Stimulated activated CD8-positive, alpha-beta memory T cell treated with anti-CD3 and anti-CD28 coated beads, Interleukin-15, amount 100 ng/mL, for 48 hours (primary cell): ENCODE measurements at places on chromosomes 6 and 20.

- DNase-seq = no peak
Observed at GRCh38 chr6:69871107-69871506, 4.8 kb downstream of the COL19A1 start.

GRCh38 chr20:58651946-58652605 is 993 bp downstream of the STX16 start:
- DNase-seq = no peak

DNA sequence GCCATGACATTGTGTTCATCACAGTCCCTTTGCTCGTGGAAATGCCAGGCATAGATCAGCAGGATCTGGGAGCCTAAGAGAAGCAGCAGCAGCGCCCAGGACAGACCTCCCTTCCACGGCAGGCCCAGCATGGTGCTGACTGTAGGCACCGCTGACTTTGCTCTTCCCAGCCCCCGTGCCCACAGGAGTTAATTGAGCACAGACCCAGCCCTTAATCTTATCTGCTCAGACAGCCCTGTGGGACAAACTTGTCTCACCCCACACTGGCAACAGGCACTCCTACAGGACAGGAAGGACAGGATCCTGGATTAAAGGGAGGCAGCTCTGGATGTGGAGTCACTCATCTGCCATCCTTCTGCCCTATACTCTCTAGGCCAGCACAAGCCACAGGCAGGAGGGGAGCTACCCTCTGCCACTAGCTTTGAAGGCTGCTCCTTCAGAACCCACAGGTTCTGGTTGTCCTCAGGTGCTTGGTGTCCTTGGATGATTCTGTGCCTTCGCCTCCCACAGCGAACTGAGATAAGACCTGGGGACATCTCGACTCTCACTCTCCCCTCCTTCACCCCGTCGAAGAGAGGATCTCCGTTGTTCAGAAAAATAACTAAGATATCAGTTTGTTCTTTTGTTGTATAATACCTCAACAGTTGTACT is at the start of gene CST9L:
Gene CST9L, minus strand, starts transcription at position 165 of the 651 bp plus-strand sequence. Its CDS starts 34 bp downstream, at position 131.
- no peak for DNase-seq

- no peak for DNase-seq
Observed at GRCh38 chr6:75084872-75085381, 120.9 kb downstream of the COL12A1 start.

- no peak for DNase-seq
Observed at GRCh38 chr6:7574500-7574899, 15.5 kb upstream of the SNRNP48 start.

DNA sequence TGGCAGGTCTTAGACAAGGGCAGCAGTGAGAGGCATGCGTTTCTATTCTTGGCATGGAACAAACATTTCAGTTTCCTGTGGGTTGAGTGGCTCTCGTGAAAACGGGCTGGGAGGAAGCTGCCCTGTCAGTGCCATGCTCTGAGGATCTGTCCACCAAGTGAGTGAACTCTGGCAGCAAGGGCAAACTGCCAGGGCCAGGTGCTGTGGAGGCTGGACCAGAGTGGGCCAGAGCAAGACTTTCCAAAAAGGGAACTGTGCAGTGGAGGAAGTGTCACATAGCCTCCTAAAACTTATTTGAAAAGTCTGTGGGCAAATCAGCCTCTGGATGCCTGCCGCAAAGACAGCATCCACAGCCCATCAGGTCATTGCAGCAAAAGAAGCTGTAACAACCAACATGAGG is 44.2 kb upstream of the TAB2 start:
- DNase-seq = no peak

- no peak for DNase-seq
Observed at GRCh38 chr6:143238306-143238705, 177.6 kb downstream of the AIG1 start.

- DNase-seq = no peak
Observed at GRCh38 chr6:46306431-46306830, 135.7 kb upstream of the ENPP5 start.

- DNase-seq = no peak
Observed at GRCh38 chr6:2507521-2508037, 243.1 kb downstream of the MYLK4 start.

- no peak for DNase-seq
Observed at GRCh38 chr6:167399599-167399998, 74.7 kb downstream of the TTLL2 start.

DNA sequence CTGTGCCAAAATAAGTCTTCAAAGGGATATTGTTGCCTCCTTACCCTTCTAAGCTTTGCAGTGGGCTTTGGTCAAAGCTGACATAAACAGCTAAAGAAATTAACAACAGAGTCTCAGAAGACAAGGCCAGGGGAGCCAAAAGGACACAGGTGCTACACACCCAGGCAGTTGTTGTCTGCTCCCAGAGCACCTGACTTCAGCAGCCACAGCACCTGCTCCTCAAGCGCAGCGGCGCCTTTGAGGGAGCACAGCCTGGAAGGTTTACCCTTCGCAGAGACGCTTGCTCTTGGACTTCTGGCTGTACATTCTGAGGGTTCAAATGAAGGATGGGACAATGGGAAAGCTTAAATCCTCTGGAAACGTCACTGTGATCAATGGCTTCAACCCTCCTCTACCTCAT is 16.6 kb downstream of the B4GALT5 start:
- DNase-seq = no peak

GRCh38 chr6:34317172-34317477 is 68.3 kb upstream of the SMIM29 start:
- no peak for DNase-seq

- DNase-seq = no peak
Observed at GRCh38 chr6:134014588-134015137, 37.8 kb downstream of the SLC2A12 start.

DNA sequence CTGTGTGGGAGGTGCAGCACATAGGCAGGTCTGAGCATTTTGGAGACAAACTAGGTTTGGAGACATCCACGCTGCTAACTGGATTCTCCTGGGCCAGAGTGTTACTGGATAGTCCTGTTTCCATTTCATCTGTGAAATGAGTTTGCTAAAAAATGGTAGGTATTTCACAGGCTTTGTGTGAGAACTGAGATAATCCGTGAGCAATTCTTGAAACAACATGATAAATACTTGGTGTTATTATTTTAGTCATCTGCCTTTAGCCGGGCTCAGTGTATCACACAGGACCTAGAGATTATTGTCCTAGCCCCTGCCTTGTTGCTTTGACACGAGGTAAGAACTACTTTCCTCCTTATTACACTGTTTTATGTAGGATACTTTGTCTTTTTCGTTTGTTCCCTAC is 63.0 kb downstream of the PRR18 start:
- no peak for DNase-seq

GRCh38 chr6:125983246-125983945 is 2.9 kb upstream of the TRMT11 start:
- DNase-seq = no peak

DNA sequence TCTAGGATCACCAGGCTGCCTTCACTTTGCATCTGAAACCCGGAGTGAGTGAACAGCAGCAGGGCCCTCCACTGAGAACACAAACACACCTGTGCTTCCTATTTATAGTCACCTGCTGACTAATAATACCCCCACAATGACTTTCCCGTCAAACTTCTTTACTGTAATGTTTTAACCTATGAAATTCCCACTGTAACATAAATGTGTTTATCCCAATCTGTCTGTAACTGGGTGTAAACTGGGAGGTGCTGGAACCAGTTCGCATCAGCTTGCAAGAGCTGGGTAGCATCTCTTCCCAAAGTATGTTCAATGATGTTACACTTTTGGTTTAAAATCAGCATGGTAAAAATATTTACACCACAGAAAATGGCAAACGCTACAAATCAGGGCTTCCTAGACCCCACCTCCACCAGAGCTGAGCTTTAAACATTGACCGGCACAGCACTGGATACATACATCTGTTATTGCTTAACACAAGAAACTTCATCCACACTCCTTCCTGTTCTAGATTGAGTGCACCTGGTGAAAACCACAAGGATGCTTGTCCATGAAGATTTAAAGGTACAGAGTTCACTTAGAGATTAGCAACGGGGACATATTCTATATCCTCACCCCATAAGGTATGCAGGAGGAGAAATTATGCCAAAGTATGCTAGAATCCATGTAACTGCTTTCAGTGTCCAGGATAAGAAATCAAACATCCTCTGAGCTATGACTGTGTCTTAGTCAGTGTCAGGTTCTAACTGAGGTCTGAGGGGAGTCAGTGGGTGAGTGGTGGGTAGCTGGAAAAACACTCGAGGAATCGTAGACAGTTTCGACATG is 79.0 kb downstream of the ALDH8A1 start:
- no peak for DNase-seq

- no peak for DNase-seq
Observed at GRCh38 chr6:7758456-7758855, 32.6 kb downstream of the BMP6 start.

GRCh38 chr20:48120120-48120519 is 334.8 kb upstream of the SULF2 start:
- DNase-seq = no peak

- no peak for DNase-seq
Observed at GRCh38 chr6:84877515-84878210, 113.3 kb upstream of the TBX18 start.

- no peak for DNase-seq
Observed at GRCh38 chr6:133187657-133188453, 53.3 kb upstream of the EYA4 start.

DNA sequence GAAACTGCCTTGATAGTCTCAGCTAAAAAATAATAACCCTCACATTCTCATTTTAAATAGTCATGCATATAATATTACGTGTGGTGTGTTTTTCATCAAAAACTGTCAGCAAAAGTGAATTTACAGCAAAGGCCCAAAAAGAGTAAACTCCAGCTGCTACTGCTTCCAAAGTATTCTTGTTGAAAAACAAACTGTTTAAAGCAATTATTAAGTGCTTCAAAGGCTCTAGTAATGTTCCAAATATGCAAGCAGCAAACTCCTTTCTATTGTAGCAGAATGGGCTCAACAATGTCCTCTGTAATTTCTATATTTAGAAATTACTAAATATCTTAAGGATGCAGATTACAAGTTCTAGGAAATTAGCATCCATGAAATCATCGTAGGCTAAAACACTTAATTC is 280.0 kb upstream of the TBX18 start:
- no peak for DNase-seq

DNA sequence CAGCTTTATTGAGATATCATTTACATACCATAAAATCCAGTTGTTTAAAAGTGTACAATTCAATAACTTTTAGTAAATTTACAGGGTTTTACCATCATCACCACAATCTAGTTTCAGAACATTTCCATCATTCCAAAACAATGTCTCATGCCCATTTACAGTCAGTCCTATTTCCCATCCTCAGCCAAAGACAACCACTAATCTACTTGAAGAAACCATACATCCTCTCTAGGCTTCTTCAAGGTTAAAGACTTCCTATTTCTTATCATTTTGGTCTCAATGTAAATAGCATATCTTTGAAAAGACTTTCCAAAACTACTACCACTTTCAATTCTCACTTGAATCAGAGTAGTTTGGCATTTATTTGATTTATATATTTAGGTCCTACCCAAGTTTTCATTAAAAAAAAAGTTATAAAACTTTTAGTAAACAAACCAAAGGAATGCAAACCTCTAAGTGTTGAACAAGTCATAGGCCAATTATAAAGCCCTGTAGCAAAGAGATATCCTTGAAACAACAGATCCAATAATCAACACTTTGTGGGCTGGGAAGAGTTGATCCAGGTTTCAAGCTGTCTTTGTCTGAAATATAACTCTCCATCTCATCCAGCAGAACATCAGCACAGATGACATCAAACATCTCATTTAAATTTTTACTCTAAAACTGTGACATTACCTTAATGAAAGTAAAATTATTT is 211.3 kb upstream of the RUNX2 start:
- DNase-seq = no peak

GRCh38 chr20:401682-402495 is 6.2 kb upstream of the RBCK1 start:
- DNase-seq = no peak

- no peak for DNase-seq
Observed at GRCh38 chr6:49531774-49532569, 18.5 kb upstream of the C6orf141 start.

- DNase-seq = no peak
Observed at GRCh38 chr20:10521068-10521831, 86.1 kb downstream of the SLX4IP start.

- DNase-seq = no peak
Observed at GRCh38 chr20:44993343-44993742, 27.0 kb downstream of the STK4 start.
